Stimulated activated CD8-positive, alpha-beta memory T cell treated with anti-CD3 and anti-CD28 coated beads, Interleukin-12 subunit alpha, Interleukin-12 subunit beta, amount 100 ng/mL, for 4 hours (primary cell): ENCODE measurements at places on chromosomes 4 and X.

DNA sequence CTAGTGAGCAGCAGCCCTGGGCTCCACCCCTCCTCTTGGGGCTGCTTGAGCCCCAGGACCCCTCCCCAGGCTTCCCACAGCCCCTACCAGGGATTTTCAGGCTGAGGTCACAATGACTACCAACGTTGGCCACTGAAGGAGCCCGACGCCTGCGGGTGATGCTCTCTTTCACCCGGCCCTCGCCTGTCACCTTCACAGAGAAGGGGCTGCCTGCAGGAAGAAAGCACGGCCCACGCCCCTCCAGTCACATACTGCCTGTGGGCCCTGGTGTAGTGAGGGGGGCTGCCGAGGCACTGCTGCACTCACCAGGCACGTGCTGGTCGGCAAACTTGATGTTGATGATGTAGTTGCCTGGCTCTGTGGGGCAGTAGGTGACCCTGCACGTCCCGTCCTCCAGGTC is 22.0 kb downstream of the FLNA start:
- no peak for DNase-seq

GRCh38 chr4:184193556-184194525 is 23.8 kb downstream of the ENPP6 start:
- no peak for DNase-seq

DNA sequence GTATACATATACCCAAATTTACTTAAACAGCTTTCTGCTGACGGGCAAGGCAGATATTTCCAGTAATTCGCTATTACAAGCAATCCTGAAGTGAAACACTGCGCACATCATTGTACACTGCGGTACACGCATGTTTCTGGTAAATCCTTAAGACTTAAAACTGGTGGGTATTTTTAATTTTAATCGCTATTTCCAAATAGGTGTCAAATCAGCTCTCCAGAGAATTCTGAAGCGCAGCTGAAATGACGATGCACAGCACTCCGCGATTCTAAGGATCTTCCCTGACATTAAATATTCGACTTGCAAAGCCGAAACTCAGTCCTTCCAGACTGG is 361 bp downstream of the TMEM128 start:
- DNase-seq, result no peak

DNA sequence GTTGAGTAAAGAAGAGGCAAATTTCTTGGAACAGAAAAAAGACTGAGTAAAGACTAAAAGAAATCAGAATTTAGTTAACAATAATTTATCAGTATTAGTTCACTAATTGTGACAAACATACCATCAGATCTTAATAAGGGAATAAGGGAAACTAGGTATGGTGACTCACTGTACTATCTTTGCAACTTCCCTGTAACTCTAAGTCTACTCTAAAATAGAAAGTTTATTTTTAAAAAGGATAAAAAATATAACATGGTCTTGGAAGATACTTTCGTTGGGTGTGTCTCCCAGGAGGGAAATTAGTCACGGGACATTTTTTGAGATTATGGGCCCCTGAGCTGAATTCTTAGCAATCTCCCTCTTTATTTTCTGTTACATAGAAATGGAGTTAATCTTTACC is 97.3 kb downstream of the EMCN start:
- DNase-seq, result no peak

DNA sequence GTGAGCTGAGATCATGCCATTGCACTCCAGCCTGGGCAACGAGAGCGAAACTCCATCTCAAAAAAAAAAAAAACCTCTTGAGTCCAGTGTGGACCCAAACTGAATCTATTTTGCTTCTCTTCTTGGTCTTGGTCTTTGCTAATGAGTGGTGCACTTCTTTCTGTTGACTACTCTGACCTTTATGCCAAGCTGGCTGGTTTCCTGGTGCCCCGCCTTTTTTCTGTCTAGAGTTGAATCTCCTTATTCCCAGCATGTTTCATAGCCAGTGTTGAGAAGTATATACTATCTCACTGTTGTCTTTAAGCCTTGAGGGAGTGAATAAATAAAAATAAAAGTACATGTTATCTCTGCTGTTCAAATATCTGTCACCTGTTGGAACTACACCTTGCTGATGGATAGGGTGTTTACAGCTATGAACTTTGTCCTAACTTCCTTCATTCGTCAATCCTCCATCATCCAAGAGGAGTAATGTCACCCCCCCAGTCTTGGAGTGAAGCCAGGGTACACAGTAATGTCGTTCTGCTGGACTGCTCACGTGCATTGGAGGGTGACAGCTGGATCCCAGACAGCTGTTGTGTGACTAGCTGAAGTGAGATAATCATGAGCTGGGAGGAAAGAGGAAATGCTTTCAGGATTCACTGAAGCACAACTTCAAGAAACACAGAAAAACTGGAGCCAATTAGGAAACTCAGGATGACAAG is 99.3 kb upstream of the PRKG2 start:
- no peak for DNase-seq

DNA sequence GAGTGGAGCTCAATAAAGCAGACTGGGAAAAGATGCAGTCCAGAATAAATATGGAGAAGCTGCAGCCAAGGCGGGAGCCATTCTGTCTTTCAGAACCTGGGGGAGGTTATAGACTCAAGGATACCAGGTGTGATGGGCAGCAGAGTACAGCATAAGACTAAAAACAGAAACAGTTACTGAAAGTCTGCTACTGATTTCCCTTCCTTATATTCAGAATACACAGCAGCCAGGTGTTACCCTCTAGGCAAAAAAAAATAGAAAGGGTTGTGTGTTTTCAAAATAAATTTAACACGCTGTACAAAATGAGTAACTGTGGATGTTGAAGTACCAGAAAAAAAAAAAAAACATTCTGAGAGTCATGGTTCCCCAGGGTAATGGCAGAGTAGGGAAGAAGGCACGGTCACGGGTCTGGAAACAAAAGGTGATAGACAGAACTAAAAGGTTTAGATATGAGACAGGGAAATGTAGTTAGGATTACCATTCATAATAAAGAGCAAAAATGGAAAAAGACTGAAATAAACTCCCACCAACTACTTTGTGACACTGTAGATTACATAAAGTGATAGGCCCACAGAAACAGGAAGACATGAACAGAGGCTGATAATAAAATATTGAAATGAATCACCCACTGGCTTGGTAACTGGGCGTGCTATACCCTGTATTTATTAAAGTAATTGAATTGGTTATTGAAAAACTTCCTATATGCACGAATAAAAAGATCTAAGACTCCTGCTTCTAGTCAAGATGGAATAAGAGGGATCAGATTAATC is 10.8 kb upstream of the HHIP start:
- no peak for DNase-seq

DNA sequence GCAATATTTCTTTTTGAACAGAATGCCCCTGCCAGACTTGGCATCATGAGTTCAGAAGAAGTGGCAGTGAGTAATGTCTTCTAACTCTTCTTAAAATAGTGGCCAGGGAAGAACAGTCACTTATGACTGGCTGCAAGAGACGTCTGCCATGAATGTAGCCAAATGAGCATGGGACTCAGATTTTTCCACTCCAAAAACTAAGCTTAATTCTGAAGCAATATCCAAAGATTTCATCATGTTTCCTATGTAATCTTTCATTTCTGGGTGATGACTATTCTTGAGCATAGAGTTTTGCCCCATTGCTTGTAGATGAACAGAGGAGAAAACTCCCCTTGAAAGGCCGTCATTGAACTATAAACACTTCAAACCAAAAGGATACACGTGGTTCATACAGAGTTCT is 11.8 kb downstream of the AMBN start:
- DNase-seq, result no peak

GRCh38 chrX:65668377-65669310 is 1.2 kb downstream of the MSN start:
- DNase-seq, result no peak

DNA sequence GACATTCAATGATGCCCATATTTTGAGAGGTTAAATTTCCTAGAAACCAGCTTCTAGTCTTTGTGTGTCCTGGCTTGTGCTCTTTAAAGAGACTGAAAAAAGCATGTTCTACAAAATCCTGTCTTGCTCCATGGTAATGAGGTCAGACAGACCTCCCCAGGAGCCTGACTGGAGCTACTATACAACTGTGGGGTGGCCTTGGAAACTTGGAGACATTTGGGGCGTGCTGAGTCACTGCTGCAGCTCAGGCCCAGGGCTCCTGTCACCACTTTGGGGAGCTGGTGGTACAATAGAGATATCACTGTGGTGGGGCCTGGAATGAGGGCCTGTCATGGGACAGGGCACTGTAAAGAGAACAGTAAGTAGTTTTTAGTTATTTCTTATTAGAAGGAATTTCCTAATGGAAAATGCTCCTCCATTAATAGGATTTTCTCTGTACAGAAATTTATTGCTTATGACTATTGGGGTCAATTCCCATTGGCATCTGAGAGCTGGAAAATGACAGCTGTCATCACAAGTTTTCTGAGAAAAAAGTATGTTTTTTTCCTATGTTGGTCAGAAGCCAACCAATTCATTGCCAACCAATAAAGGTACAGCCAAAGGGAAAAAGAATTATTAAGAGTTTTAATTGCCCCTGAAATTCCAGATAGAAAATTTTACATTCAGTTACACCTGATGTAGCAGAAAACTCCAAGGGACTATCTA is 207.4 kb upstream of the JADE1 start:
- no peak for DNase-seq

- no peak for DNase-seq
Measured at GRCh38 chr4:82809619-82810018, 11.0 kb upstream of the SCD5 start.

GRCh38 chrX:27728291-27728690 is 79.5 kb upstream of the MAGEB10 start:
- no peak for DNase-seq

GRCh38 chr4:76892001-76892400 is 5.9 kb downstream of the SOWAHB start:
- no peak for DNase-seq

- no peak for DNase-seq
Measured at GRCh38 chr4:13137390-13137789, 346.8 kb downstream of the RAB28 start.

DNA sequence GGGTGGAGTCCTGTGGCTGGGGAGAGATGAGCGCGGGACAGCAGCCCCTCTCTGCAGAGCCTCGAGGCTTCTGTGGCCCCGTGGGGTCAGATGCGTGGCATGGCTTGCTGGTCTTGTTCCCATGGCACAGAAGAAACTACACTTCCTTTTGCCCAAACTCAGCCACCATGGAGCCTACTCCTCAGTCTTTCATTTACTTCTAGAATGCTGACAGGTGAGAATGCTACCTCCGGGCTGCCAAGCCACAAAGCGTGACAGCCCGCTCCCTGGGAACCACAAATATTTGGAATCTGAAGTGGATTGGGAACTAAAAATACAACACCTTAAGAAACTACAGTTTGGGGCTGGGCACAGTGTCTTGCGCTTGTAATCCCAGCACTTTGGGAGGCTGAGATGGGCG is 98.0 kb downstream of the TRAPPC11 start:
- DNase-seq, result no peak

DNA sequence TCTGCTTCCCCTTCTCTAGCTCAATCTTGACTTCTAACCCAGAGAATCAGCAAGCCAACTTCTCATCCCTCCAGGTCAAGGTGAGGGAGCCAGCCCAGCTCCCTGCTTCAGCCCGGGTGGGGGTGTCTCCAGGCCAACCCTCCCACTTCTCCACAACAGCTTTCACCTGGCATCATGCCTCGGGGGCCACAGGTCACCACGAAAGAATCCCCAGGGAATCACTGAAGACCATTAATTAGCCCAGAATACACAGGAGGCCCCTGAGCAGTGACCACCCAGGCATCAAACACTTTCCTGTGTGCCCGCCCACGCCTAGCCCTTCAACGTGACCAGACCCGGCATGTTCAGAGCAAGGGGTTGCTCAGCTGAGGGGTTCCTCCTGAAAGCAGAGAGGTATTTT is 646.7 kb downstream of the BCOR start:
- no peak for DNase-seq

DNA sequence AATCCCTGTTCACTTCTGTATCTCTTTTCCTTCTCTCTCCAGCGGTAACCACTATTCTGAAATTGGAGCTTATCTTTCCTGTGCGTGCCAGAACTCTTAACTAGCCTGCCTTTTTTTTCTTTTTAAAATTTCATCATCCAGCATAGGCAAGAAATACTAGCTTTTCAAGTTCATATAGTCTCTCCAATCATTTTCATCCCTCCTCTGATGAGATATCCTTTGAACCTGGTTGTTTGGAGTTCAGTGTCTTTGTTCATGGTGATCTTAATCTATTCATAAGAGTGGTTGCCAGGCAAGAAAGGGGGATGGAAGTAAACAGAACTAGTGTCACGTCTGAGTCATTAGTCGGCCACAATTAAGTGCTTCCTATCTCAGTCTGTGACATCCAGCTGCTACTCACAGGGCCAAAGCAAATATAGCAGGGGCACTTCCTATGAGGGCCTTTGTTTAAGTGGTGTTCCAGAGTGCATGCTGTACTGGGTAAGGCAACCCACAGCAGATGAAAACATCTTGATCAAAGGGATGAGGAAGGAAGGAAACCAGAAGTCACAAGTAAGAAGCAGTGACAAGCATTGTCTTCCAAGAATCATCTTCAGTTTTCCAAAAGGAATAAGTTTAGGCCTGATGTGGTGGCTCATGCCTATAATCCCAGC is 56.4 kb upstream of the XIAP start:
- DNase-seq, result no peak

GRCh38 chr4:26120098-26120825 is 200.6 kb upstream of the RBPJ start:
- no peak for DNase-seq
